ENCODE measurements at places on chromosomes 7 and 10.

- DNase-seq: no peak
Measured at GRCh38 chr7:4854916-4855315, 6.9 kb downstream of the PAPOLB start.

DNA sequence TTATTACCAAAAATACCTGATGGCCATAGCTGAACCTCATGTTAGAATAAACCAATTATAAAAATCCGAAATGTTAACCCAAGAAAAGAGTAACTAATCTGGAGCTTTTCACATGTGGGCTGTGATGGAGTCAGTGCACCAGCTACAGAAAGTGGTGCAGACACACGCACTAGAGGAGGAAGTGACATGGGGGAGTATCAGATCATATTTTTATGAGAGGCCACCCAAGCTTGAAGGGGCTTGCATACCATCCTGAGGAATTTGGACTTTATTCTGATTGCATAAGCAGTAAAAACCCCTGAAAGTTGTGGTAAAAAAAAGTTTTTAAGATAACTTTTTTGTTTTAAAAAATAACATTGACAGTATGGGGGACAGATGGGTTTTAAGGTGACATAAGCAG is 1148.5 kb upstream of the CELF2 start:
- DNase-seq: no peak

DNA sequence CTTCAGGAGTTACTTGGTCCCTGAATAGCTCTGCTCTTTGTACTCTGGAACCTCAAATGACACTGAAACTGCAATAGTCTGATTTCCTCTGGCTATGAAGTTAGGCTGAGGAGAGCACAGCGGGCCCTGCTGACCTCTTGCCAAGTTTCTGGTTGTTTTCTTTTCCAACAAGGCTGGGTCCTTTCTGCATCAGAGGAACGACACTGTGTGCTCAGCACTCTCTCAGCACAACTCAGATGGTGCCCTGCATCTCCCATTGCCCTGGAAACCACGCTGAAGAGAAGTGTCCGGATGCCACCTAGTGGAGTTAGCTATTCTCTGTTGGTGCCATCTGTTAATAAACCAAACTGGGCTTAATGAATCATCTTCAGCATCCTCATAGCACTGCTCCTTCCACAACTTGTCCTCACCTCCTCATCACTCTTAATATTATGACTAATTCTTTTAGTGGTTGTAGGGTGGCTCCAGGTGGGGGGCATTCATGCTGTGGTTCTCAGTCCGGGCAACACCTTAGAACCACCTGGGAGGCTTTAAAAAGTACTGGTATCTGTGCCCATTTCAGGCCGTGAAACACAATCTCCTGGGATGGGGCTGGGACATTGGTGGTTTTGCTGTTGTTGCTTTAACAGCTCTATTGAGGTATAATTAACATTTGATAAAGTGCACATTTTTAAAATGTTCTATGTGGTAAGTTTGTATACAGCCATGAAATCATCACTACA is 8.2 kb upstream of the EFCAB10 start:
- DNase-seq: no peak

DNA sequence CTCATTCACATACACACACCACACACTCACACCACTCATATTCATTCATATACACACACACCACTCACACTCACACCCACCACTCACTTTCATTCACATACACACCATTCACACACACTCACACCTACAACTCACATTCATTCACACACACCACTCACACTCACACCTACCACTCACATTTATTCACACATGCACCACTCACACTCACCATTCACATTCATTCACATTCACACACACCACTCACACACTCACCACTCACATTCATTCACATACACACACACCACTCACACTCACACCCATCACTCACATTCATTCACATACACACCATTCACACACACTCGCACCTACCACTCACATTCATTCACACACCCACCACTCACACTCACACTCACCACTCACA is 25.4 kb upstream of the C10orf120 start:
- DNase-seq: no peak

DNA sequence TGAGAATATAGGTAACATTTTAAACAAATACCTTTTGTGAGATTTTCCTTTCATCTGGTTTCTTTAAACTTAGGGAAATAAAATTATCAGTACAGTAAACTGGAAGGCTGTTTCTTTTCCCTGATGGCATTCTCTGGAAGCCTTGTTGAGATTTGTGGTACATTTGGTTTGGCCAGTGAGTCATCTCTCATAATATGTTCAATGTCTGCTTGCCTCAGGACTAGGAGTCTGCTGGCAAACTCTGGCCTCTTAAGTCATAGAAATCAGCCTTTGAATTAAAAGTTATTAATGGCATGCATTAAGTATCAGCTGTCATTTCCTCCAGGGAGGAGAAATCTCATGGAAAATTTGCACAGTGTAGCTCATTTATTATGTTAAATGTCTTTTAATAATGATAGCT is 316.6 kb upstream of the KIAA1217 start:
- no peak for DNase-seq

DNA sequence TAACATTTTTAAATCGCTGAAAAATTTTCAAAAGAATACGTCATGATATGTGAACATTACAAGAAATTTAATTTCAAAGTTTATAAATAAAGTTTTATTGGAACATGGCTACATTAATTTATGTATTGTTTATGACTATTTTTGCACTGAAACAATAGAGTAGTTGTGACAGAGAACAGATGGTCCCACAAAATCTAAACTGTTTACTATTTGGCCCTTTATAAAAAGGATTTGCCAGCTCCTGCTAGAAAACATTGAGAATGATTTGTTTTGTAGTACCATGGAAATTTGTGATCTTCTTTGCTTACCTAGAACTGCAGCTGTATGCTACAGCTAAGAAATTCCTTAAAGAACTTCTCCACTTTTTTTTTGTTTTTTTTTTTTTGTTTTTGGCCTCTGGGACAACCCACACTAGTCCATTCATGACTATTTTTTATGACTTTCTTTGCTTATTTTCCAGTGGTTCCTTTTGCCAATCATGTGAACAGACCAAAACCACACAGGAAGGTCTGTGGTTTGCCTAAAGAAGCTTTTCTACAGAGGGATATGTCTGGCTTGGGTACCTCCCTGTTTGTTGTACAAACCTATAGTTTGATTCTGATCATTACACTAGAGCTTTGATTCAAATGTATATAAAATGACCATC is 55.7 kb downstream of the ST7 start:
- no peak for DNase-seq

- no peak for DNase-seq
Measured at GRCh38 chr10:4512671-4513240, 313.3 kb upstream of the AKR1E2 start.

- DNase-seq: no peak
Measured at GRCh38 chr10:100341953-100342626, 4.9 kb upstream of the SCD start.

- no peak for DNase-seq
Measured at GRCh38 chr10:67678335-67678974, 17.5 kb downstream of the CTNNA3 start.

GRCh38 chr10:95277201-95277570 is 13.6 kb downstream of the PDLIM1 start:
- DNase-seq: no peak
